ENCODE measurements at places on chromosomes 7 and 10.

- DNase-seq = no peak
Observed at GRCh38 chr10:100677290-100677945, 68.0 kb upstream of the PAX2 start.

DNA sequence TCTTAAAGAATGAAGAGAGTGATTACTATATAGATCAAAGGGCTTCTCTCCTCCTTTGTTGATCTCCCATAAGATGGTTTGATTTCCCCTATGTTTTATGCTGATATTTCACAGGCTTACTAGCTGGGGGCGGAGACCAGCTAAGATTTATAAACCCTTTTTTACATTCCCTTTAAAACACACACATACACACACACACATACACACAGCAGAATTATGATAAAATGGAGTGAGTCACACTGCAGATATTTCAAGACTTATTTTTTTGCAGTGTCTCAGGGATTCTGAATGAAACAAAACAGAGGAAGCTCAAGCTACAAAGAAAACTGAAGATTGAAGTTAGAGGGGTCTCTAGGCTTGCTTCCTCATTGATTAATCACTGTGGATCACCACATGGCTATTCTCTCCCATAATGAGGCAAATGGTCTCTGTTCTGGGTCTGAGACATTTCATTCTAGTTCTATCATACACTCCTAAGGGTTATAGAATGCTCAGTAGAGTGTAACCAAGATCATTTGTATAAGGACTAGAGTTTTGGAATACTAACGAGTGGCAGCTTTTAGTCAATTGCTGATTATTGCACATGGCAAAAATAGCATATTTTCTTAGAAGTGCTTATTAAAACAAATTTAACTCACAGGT, 18.6 kb downstream of the INA start:
- peak; percentile 89 for DNase-seq

GRCh38 chr10:62189131-62189530, 79.5 kb downstream of the RTKN2 start:
- no peak for DNase-seq

DNA sequence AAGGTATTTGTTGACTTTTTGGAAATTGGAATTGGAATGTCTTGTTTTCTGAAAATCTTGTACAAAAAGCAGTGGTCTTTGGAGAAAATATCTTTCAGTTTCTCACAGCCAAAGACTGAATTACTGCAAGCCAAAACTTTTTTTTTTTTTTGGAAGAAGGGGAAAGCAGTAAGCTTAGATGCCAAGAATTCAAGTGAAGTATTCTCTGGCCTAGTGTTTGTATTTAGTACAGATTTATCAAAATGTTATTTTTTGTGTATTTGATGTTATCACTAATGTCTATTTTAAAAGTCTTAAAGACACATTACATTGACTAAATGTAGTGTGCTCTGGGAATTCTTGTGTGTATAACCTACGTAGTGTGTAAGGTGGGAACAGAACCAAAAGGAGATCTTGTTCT, 6.2 kb downstream of the TET1 start:
- DNase-seq = no peak

DNA sequence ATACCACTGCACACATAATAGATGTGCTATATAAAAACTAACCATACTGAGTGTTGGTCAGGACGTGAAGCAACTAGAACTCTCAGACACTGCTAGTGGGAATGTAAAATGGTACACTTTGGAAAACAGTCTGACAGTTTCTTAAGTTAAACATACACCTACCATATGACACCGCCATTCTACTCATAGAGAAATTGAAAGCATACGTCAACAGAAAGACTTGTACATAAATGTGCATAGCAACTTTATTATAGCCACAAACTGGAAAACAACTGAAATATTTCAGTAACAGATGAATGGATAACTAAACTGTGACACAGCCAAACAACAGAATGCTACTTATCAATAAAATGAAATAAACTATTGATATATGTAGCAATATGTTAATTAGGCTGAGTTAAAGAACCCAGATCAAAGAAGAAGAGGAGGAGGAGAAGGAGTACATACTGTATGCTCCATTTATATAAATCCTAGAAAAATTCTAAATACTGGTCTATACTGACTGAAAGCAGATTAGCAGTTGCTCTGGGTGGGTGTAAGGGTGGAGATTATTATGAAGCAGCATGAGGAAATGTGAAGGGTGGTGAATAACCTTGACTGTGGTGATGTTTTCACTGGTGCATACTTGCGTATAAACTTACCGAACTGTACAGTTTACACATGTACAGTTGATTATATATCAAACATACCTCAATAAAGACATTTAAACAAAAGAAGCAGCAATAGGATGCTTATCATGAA, 48.6 kb downstream of the ARHGAP21 start:
- DNase-seq = no peak

- DNase-seq = peak; percentile 49
Observed at GRCh38 chr10:33032654-33033151, 74.7 kb upstream of the ITGB1 start.

DNA sequence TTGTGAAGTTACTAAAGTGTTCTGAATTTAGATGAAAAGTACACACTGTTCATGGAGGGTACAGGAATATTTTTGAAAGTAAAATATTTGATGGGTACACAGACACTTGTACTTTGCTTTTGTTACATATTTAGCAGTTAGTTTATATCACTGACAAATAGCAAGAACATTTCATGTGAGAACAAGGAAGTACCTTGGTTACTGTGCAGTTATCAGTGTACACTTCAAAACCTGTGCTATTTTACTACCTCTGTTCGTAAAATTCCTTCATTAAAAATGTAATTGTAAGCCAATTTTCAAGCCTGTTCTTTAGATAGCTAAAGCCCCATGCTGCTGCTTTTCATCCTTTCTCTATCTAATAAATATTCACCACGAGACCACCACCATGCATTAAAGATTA, 39.8 kb upstream of the WASL start:
- DNase-seq = no peak

- DNase-seq = peak; percentile 25
Observed at GRCh38 chr7:138125598-138126111, 49.4 kb downstream of the AKR1D1 start.

Data from fibroblast of skin of back (primary cell).